ENCODE measurements at places on chromosomes 13 and 19. TPM values are rescaled to one million over a fixed set of nuclear protein-coding genes. Genes with fewer than 3 reads are reported as not detected.

PSENEN gene
- 301 TPM for total RNA-seq

LENG9 gene
- 4.6 TPM for total RNA-seq

EML2 gene
- total RNA-seq, result 25.4 TPM

C19orf85 gene
- total RNA-seq, result not detected

All from A549 treated with CpdA at 1 μM for 4 hours (cell line).